ENCODE measurements at places on chromosomes 16 and 17. TPM values are rescaled to one million over a fixed set of nuclear protein-coding genes. Genes with fewer than 3 reads are reported as not detected.
A peak's percentile ranks its signal among the peaks of the same experiment; 100 is the strongest.

Gene POLR2C
- 53.0 TPM for total RNA-seq

Gene SLC13A2
- not detected for total RNA-seq

Gene OR1G1
- not detected for total RNA-seq

Gene NPTX1
- 10.7 TPM for total RNA-seq

Gene ALOX12B
- 2.0 TPM for total RNA-seq

DNA sequence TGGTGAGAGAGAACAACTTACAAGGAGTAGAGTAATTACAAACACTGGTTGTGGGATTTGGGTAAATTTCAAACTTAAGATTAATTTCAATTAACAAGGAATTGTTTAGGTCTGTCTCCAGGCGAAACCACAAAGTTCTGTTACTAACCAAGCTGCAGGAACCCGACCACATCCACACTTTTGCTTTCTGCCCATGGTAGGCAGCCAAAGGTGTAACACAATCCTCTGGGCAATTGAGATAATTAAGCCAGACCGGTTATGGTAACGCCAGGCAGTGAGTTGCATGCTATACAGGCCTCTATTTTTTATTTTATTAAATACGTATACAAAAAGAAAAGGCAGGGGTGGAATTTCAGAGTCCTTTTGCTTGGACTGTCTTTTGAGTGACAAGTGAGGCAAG lies 12.0 kb downstream of the KCNJ2 start:
- H3K36me3 ChIP-seq = no peaks in the 10 kb centered on the region
- no peak for DNase-seq
- H3K4me1 ChIP-seq = no peaks in the 10 kb centered on the region
- H3K27ac ChIP-seq = no peak overlapping the region
- peaks cover 4% of the 10 kb centered on the region for H3K27me3 ChIP-seq

DNA sequence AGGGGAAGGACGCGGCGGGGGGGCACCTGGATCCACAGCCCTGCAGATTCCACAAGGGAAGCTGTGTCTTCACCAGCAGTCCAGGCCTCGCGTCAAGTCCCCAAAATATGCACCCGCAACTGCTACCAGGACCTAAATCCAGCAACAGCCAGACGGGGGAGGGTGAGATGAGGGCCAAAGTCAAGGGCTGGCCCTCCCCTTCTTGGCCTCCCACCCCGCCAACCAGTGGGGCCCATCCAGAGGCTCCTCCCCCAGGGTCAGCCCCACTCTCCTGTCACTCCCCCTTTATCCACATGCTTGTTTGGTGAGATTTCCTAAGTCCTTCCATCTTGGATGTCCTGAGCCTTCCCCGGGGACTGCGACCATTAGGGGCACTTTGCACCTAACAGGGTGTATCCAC lies 138.7 kb downstream of the ENGASE start:
- no peak overlapping the region for H3K4me3 ChIP-seq
- H3K36me3 ChIP-seq = no peaks in the 10 kb centered on the region
- H3K27me3 ChIP-seq = peaks cover 16% of the 10 kb centered on the region
- no peaks in the 10 kb centered on the region for H3K4me1 ChIP-seq
- no peak for DNase-seq

DNA sequence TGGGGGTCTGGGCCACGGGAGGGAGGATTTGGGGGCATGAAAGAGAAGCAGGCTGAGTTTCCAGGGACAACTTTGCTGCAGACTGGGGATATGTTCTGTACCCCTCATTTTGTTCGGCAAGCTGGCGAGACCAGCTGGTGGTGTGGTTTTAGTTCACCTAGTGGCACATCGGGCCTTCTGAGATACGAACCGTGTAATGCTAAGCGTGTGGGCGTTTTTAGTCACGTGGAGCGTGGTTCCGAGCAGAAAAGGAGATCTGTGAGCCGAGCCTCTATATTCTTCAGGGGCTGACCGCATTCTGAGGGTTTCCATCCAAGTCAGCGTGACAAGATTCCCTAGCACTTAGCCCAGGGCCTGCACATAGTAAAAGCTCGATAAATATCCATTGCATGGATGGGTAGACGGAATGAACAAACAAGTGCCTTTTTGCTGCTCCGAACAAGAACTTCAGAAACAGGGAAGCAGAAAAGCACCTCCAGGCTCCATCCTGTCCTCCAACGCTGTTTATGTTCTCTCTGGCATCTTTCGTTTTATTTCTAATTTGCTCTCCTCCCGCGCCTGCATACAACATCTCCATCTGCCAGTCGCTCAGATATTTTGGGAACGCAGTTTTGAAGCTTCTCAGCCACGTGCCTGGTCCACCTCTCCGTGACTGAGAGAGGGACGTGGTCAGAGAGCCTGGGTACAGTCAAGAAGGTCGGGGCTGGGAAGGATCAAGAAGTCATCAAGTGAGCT lies 5.8 kb downstream of the SYT17 start:
- H3K4me3 ChIP-seq = no peak overlapping the region
- no peaks in the 10 kb centered on the region for H3K4me1 ChIP-seq
- H3K27me3 ChIP-seq = peaks cover 9% of the 10 kb centered on the region
- no peak for DNase-seq
- H3K36me3 ChIP-seq = no peaks in the 10 kb centered on the region

DNA sequence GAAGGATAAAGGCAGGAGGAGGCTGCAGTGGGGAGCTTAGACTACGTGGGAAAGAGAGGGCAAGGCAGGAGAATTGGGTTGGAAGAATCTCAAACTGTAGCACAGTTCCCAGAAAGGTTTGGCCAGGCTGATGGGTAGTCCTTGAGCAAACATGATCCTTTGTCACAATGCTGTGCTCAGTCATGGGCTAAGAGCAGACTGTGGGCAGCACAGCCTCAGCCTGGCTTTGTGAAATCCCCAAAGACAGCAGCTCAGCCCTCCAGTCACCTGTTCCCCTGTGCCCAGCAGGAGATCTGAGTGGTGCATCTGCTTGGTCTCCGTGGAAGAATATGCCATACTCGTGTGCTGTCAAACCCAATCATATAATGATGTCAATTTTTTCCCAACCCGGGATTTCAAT lies 10.6 kb upstream of the ENGASE start:
- peaks cover 3% of the 10 kb centered on the region for H3K4me1 ChIP-seq
- H3K27me3 ChIP-seq = no peaks in the 10 kb centered on the region
- no peak for DNase-seq
- no peak overlapping the region for H3K4me3 ChIP-seq
- no peak overlapping the region for H3K27ac ChIP-seq

DNA sequence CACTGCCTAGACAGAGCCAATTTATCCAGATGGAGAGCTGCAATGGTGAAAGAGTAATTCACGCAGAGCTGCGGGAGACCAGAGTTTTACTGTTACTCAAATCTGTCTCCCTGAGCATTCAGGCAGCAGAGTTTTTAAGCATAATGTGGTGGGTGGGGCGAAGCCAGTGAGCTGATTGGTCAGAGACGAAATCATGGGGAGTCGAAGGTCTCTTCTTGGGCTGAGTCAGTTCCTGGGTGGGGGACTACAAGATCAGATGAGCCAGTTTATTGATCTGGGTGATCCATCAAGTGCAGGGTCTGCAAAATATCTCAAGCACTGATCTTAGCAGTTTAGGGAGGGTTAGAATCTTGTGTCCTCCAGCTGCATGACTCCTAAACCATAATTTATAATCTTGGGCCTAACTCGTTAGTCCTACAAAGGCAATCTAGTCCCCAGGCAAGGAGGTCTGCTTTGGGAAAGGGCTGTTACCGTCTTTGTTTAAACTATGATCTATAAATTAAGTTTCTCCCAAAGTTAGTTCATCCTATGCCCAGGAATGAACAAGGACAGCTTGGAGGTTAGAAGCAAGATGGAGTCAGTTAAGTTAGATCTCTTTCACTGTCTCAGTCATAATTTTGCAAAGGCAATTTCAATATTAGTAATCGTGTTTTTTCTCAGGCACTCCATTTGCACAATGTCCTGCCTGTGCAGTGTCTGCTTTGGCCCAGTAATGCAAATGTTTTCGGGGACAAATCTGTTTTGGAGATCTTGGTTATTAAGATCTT lies 27.0 kb downstream of the PIGL start:
- no peak for DNase-seq
- no peaks in the 10 kb centered on the region for H3K27me3 ChIP-seq
- no peak overlapping the region for H3K27ac ChIP-seq
- H3K4me1 ChIP-seq = peaks cover 15% of the 10 kb centered on the region
- peaks cover 10% of the 10 kb centered on the region for H3K36me3 ChIP-seq
- no peak overlapping the region for H3K4me3 ChIP-seq

- no peak overlapping the region for H3K4me3 ChIP-seq
- H3K36me3 ChIP-seq = no peaks in the 10 kb centered on the region
- no peaks in the 10 kb centered on the region for H3K27me3 ChIP-seq
- no peak for DNase-seq
- no peak overlapping the region for H3K27ac ChIP-seq
Observed at GRCh38 chr17:7101531-7101930, 13.1 kb downstream of the ASGR2 start.

DNA sequence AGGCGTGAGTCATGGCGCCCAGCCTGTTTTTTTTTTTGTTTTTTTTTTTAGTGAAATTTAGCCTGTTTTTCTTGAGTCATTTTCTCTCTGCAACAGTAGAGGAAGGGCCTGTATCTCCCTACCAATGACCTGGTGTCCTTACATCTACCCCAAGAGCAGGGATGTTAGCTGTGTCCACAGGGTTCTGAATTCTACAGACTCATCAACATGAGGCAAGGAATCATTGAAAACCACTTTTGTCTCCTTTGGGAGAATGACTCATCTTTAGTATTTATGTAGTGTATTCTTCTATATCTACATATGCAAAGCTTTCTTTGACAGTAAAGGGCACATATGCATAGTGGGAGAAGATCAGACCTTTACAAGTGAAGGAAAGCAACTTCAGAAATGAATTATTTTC lies 105.3 kb downstream of the SPECC1 start:
- H3K27ac ChIP-seq = no peak overlapping the region
- DNase-seq = no peak
- no peaks in the 10 kb centered on the region for H3K4me1 ChIP-seq
- H3K4me3 ChIP-seq = no peak overlapping the region

- peaks cover 70% of the 10 kb centered on the region for H3K4me1 ChIP-seq
- DNase-seq = no peak
- H3K36me3 ChIP-seq = peaks cover 7% of the 10 kb centered on the region
Observed at GRCh38 chr17:3960764-3961163, 3.5 kb downstream of the ATP2A3 start.

DNA sequence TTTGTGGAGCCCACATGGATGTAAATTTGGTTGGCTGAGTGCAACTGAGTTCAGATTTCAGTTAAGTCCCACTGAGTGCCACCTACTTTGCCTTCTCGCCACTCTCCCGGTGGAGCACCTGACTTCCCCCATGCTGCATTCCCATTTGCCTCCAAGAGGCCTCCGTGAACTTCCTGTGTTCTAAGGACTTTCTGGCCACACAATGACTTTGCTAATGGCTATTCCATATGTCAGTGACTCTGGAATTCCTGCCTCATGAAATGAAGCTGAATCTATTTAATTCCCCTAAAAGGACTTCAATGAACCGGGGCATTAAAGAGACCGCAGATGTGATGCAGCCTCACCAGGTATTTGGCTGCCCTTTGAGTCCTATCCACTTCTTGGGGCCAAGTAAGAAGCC lies 29.9 kb downstream of the ABCC12 start:
- H3K27me3 ChIP-seq = peaks cover 13% of the 10 kb centered on the region
- no peaks in the 10 kb centered on the region for H3K36me3 ChIP-seq
- H3K27ac ChIP-seq = no peak overlapping the region
- H3K4me3 ChIP-seq = no peak overlapping the region
- H3K4me1 ChIP-seq = peaks cover 15% of the 10 kb centered on the region
- no peak for DNase-seq

DNA sequence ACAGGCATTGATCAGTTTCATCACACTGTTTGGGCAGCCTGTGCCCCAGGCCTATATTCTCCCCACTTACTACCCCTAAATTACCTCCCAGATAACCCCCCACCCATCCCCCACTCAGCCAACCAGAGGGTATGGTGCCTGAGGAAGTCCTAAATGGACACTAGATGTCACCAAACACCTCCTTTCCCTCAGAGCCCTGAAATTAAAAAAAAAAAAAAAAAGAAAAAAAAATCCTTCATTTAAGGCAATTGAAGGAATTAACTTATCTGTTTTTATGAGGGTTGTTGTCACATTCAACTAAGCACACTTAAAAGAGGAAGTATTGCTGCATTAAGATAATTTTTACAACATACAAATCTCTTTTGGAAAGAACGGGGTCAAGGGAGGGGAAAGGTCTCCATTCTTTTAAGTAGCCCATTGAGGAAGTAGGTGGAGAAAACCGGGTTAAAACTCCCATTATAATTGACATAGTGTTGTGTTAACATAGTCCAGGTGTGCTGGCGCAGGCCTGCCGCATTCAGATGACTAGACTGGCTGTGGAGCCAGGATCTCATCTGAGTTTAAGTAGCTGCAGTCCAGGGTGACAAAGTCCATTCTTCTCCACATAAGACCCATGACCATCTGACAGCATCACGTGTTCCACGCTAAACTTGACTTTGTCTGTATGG lies 46.3 kb downstream of the SNX11 start:
- H3K27me3 ChIP-seq = no peaks in the 10 kb centered on the region
- DNase-seq = peak; percentile 22
- H3K4me3 ChIP-seq = no peak overlapping the region
- no peaks in the 10 kb centered on the region for H3K4me1 ChIP-seq
- peaks cover 1% of the 10 kb centered on the region for H3K36me3 ChIP-seq

DNA sequence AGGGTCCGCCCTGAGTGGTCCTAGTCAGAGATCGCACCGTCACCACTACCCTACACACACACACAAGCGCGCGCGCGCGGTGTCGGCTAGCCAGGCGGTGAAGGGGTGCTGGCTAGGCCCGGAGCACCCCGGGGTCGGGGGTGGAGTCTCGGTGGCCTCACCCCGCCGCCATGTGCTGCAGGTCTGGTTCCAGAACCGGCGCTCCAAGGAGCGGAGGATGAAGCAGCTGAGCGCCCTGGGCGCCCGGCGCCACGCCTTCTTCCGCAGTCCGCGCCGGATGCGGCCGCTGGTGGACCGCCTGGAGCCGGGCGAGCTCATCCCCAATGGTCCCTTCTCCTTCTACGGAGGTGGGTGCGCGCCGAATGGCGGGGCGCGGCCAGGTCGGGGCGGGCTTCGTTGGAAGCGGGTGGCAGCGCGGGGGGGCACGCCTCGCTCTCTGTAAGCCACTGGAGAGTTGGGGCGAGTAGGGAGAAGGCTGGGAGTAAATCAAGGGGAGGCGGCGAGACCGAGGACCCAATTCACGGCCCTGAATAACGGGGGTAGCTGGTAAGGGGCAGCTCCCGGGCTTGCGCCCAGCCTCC lies 4.8 kb downstream of the LHX1 start:
- H3K36me3 ChIP-seq = no peaks in the 10 kb centered on the region
- H3K4me3 ChIP-seq = no peak overlapping the region
- no peak overlapping the region for H3K27ac ChIP-seq
- no peak for DNase-seq
- H3K27me3 ChIP-seq = peaks cover 80% of the 10 kb centered on the region

GRCh38 chr17:57050306-57050705 lies 34.7 kb upstream of the AKAP1 start:
- H3K27ac ChIP-seq = no peak overlapping the region
- H3K27me3 ChIP-seq = peaks cover 23% of the 10 kb centered on the region
- H3K4me3 ChIP-seq = no peak overlapping the region
- no peaks in the 10 kb centered on the region for H3K36me3 ChIP-seq
- DNase-seq = no peak
- peaks cover 13% of the 10 kb centered on the region for H3K4me1 ChIP-seq
